CD4-positive, alpha-beta T cell treated with Interleukin-6 at 100 ng/mL for 8 hours (primary cell): ENCODE measurements at places on chromosomes 12 and 14.

- DNase-seq = no peak
Measured at GRCh38 chr12:131959641-131960589, 10.2 kb downstream of the EP400 start.

DNA sequence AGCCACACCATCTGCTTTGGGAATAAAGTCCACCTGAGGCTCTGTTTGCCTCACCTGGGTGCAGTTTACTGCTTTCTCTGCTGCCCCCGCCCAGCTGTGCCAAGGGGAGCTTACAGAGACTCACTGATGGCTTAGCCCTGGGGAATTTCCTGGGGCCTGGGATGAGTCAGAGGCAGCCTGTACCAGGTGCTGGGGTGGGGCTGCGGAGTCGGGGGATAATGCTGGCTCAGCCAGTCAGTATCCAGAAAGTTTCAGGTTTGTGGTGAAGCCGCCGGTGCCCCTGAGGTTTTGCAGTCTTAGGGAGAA lies 22.3 kb downstream of the PLEKHG3 start:
- peak; percentile 44 for DNase-seq

DNA sequence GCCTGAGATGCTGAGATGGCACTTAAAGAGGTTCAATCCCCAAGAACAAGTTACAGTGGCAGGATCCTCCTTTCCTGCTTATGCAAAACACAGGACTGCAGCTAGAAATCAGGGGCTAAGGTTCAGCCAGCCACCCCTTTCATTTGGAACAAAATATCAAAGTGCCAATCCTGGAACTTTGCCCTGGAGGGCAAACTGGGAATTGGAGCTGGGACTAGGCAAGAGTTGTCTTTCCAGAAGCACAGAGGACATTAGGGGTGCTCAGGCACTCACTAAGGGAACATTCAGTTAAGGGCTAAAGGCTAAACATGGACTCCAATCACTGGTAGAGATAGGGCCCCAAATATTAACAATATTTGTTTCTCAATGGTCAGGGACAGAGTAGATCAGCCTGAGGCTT lies 237.2 kb downstream of the EMP1 start:
- no peak for DNase-seq

GRCh38 chr12:72264548-72265175 lies 7.5 kb upstream of the TRHDE start:
- DNase-seq = no peak

DNA sequence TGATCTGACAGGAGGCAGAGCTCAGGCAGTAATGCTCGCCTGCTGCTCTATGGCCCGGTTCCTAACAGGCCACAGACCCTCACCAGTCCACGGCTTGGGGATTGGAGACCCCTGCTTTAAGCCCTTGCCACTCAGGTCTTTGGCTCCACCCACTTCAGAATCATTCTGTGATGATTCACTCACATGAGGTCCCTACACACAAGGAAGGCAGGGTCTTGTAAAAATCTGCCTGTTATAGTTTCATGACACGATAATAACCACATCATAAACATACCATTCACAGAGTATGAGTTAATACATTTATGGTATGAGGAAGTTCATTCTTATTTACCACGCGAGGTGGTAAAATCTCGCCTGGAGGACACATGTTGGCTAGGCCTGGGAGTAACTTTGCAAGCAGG lies 29.0 kb upstream of the MAX start:
- no peak for DNase-seq

GRCh38 chr12:131860472-131861260 lies 32.5 kb downstream of the MMP17 start:
- no peak for DNase-seq
